Motor neuron (in vitro differentiated cells): ENCODE measurements at places on chromosomes 3 and 15.

DNA sequence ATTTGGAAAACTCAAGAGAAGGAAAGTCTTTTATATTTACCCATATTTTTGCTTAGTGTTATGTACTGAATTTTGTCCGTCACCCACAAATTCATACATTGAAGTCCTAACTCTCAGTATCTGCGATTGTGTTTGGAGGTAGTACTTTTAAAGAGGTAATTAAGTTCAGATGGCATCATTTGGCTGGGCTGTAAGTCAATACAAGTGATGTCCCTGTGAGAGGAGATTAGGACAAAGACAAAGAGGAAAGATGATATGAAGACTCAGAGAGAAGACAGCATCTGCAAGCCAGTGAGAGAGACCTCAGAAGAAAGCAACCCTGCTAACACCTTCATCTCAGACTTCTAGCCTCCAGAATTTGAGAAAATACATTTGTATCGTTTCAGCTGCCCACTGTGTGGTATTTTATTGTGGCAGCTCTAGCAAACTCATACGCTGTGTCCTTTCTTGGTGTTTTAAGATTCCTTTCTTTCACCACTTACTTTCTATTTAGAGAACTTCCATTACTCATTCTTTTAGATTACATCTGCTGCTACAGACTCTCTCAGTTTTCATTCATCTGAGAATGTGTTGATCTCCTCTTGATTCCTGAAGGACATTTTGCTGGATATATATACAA lies 17.0 kb downstream of the LRCH3 start:
- no peak for ATAC-seq

DNA sequence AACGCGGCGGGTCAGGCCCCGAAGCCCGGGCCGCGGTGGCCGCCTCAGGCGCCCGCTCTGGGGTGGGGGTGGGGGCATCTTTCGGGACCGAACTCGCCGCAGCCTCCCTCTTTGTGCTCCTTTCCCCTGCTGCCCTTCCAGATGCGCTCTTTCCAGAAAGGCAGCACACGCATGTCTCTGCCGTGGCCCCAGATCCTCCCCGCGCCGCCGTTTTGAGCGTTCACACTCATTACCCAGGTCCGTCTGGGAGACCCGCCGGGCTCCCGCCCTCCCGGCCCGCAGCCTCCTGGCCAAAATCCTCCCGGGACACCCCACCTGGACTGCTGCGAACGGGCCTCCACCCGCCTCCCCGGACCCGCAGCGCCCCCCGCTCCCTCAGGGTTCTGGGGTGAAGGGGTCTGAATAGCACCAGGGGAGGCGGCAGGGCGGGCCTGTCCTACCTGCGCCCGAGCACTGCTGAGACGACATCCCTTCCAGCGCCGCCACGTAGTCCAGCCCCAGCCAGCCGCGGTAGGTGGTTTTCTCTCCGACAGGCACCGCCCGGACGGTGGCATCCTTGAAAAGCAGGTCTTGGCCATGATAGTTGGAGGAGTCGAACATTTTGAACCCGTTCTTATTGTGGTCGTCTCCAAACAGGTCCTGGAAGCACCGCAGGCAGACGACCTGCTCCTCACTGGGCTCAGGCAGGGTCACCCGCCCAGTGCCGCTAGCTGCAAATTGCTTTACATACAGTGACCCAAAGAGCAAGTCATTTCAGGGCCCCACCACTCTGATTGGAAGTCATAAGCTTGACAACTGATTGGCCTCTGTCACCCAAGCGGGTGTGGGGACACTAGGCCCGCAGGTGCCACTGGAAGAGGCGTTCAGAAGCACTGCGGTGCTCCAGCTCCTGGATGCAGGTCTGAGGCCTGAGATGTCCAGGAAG lies 25.9 kb downstream of the MELTF start:
- ATAC-seq = peak; percentile 4

GRCh38 chr3:9778143-9779074 lies 8.7 kb upstream of the CAMK1 start:
- no peak for ATAC-seq

DNA sequence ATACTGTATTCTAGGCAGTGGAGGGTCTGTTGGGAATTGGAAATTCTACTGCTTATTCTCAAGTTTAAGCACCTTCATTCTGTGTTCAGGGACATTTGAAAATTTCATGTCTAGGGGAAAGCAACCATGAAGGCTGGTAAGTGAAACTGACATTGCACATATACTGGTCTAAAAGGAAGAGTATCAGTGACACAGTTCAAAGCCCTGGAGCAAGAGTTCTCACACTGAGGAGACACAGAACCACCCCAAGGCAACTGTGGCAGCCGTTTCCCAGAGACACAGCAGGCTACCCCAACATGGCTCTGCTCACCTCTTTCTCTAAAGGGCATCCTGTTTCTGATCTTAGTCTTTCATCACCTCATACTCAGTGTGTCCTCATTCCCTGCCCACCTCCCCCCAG lies 67.5 kb downstream of the KCNMB2 start:
- ATAC-seq = no peak

DNA sequence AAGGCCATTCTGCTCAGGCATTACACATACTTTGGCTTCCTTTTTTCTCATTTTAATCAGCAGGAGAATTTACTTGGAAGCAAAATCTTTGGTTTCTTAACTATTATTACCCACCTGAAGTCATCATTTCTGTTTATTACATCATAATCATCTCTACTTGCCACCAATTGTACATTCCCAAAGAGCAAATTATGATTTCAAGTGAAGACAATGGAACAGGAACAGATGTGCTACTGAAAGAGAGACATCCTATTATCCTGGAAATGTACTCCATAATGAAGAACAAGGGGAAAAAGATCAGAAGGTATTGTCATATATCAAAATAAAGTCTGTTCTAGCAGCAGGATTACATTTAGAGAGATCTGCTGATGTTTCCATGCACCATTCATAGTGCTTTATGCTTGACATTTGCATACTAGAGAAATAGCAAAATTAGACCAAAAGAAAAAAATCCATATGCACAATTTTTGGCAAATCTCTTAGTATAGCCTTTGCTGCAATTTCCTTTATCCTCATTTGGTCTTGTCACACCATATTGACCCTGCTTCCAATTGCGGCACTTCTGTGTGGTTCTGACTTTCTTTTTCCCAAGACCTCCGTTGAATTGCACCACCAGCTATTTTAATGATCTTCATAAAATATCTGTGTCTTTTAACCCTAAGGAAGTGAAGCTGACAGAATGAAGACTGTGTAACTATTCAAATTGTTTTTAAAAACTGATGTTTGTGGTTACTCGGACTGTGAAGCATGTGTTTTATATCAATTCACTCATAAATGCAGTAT lies 683.8 kb downstream of the ZNF385D start:
- ATAC-seq = no peak

GRCh38 chr15:57550640-57551039 lies 41.1 kb upstream of the MYZAP start:
- ATAC-seq = no peak

GRCh38 chr3:46146021-46146420 lies 62.1 kb downstream of the CCR1 start:
- ATAC-seq = no peak

GRCh38 chr3:140748903-140749302 lies 71.0 kb downstream of the TRIM42 start:
- no peak for ATAC-seq

DNA sequence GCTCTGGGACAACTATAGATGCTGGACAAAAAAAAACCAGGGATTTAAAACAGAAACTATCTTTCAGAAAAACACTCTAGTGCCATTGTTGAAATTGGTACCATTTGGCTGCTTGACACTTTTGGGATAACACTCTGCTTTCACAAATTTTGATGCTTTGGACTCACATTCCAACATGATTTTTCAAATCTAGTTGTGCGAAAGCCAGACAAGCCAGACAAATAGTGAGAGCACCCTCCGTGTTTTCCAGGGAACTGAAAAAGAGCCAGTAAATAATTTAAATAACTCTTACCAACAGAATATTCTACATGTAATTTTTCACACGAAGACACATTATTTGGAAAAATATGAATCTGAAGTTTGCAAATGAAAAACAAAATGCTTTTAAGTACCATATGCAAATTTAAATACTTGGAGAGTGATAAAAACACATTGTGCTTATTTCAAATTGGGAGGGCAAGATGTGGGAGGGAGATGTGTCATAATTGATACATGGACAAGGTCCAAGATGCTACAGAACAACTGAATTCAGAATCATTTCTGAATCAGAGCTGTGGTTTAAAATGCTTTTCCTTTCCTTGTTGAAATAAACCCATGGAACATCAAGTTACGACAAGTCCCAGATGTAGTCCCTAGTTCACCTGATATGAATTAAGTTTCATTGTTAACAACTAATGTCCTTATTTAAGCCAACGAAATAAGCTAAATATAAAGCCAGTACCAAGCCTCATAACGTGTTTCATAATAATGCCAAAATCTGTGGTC lies 144.2 kb upstream of the SOX2 start:
- ATAC-seq = no peak

DNA sequence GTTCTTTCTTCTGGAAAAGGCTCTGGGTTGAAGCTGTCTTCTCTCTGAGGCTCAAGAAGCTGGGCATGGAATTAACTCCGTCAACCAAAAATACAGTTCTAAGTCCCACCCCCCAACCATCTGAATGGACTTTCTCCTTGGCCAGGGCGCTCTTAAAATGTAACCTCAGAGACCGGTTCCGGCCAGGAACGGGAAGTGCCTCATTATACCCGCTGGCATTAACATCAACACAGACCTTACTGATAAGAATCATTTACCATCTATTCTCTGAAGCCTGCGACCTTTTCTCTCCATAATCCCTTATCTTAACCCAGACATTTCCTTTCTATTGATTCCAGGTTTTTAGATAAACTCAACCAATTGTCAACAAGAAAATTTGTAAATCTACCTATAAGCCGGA lies 64.7 kb downstream of the ATP1B3 start:
- ATAC-seq = no peak

GRCh38 chr15:98648654-98649471 lies 524 bp downstream of the IGF1R start:
- peak; percentile 11 for ATAC-seq

DNA sequence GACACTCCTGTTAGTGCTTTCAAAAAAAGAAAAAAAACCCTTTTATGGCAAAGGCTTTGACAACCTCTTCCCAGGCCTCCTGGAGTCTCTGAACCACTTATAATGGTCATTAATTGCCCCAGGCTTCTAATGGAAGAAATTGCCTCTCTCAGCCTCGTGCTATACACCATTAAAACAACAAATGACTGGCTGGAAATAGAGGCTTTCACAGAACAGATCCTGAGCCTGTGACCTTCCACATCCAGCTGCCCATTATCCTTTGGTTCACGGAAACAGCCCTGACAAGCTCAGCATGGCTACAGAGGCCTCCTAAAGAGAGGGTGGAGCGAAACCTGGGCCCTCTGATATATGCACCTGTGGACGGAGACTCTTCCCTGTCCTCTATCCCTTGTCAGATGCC lies 26.8 kb upstream of the MKRN3 start:
- ATAC-seq = no peak

GRCh38 chr3:184155644-184156521 lies 706 bp downstream of the DVL3 start:
- ATAC-seq = peak; percentile 20

GRCh38 chr3:114451561-114452018 lies 157.8 kb downstream of the TIGIT start:
- peak; percentile 23 for ATAC-seq

DNA sequence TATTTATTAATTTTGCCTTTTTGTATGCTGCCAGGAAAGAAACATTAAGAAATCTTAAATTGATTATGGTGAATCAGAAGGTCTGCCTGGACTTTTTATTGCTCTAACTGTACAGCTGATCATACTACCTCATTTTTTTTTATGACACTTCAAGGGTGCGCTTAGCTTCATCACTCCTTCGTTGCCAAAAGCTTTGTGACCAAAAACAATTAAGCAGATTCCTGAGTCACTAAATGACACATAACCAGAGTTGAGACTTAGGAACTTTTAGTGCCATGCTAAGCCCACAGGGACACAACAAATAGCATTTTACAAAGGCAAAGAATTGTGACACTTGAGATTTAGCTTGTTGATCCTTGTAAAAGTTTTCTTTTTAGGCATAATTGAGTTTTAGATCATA lies 4.9 kb downstream of the ADIPOQ start:
- no peak for ATAC-seq

- no peak for ATAC-seq
These were observed 190.8 kb downstream of the SLCO3A1 start for GRCh38 chr15:92044203-92044909.

DNA sequence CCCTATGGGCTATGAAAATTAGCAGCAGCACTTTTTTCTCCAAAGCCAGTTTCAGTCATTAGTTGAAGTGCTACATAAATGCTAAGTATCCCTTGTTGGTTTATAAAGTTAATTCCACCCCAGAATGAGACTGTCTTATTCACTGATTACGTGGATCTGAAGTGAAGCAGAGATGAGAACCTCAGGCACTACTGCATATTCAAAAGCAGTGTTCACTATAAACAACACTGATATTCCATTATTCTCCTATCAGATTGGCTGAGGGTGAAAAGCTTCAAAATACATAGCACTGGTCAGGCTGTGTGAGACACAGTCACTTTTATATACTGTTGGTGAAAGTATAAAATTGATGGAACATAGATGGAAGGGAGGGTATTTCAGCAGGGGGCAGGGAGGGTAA lies 395.7 kb upstream of the RARB start:
- no peak for ATAC-seq

- ATAC-seq = no peak
These were observed 30.7 kb downstream of the HCN4 start for GRCh38 chr15:73338058-73338457.
